DMS53 (cell line): ENCODE measurements at places on chromosomes 13 and 19.

DNA sequence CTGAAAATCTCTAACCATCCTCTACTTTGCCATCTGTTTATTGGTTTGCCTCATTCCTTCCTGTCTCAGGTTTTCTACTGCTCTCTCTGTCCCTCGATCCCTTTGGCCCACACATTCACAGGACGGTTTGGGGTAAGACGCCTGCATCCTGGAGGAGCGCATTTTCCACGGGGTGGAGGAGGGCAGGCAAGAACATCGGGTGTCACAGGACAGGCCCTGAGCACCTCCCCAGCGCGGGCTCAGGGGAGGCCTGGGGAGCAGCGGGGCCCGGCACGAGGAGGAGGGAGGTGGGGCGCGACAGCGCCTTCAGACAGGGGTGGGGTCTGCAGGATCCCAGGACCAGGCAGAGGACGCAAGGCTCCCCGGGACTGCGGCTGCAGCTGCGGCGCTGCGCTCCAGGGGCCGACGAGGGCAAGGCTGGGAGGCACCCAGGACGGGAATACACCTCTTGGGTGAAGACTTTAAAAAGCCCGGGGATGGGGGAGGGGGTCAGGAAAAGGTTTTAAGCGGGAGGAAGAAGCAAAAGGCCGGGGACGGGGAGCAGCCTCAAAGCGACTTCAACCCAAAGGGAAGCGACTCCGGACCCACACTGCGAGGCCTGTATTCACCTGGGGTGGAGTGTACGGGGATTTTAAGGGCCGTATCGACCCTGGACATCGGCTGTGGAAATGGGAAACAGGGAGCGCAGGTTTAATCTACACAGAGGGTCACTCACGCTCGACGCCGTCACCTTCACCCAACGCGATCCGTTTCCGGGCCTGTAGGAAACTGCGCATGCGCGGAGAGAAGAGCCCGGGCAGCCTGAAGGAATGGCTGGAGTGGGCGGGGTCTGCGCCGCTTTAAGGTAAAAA is at the start of gene ZNF415:
TSS of gene ZNF415 (minus strand) at position 770 of the 851 bp plus-strand sequence. CDS start 10,234 bp downstream, outside the sequence.
- DNase-seq, result peak; percentile 40

GRCh38 chr13:50380905-50381304 is 365.7 kb downstream of the KCNRG start:
- DNase-seq, result no peak

GRCh38 chr13:107883561-107884175 is 331.7 kb downstream of the LIG4 start:
- no peak for DNase-seq

- DNase-seq, result peak; percentile 14
These were observed 932.0 kb downstream of the SLITRK6 start for GRCh38 chr13:84867246-84867645.

DNA sequence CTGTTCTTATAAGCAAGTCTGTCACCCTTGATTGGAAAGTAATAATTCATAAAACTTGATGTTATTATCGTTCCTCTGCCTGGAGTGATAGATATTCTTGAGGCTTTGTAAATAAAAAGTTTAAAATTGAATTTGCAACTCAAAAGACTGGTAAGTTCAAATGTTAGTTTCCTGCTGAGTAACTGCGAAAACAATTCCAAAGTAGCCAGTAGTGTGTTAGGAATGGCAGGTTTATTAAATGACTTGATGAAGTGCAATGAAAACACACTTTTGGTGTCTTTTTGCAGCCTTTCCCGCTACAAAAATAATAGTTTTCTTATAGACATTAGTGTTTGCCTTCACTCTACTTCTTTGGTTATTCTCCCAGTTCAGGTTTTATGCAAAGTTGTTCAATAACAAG is 299.3 kb downstream of the DLEU7 start:
- DNase-seq, result no peak

GRCh38 chr13:32515246-32515645 is 23.3 kb downstream of the N4BP2L2 start:
- DNase-seq, result no peak

GRCh38 chr19:42419309-42419708 is 7.9 kb downstream of the LIPE start:
- no peak for DNase-seq
